ENCODE measurements at places on chromosomes 16 and 17. TPM values are rescaled to one million over a fixed set of nuclear protein-coding genes. Genes with fewer than 3 reads are reported as not detected.
A peak's percentile ranks its signal among the peaks of the same experiment; 100 is the strongest.

DNA sequence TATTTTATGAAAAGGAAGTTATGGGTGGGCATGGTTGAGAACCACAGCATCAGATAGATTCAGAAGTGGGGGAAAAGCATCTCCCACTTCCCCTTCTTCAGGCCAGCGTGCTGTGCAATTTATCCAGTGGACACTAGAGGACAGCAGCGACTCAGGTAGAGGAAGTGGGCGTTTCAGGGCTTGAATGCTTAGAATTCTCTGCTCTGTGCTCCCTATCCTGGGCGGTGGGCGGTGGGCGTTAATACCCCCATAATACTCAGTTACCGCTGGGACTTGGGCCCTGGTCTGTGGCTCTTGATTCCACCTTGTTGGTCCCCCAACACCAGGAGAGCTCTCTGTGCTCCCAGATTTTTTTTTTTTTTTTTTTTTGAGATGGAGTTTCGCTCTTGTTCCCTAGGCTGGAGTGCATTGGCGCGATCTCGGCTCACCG is 3.7 kb upstream of the LYZL6 start:
- DNase-seq: no peak

DNA sequence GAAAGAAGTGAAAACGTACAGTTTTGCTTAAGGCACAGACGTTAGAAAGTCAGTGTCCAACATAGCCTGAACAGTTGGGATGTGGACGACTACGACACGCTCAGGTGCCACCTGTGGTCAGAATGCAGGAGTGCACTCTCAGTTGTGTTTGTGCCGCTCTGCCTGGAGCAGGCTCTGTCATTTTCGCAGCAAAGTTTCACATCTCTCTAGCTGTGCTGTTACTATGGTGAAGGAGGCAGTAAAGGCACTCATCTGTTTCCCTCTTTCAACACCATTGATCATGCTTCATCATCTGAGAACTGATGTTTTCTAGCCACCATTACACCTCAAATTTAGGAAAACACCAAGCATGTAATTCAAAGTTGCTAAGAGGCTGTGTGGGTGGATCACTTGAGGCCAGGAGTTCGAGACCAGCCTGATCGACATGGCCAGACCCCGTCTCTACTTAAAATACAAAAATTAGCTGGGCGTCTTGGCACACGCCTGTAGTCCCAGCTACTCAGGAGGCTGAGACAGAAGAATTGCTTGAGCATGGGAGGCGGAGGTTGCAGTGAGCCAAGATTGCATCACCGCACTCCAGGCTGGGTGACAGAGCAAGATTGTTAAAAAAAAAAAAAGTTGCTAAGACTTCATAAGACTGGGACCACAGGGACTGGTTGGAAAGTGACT is 44.9 kb upstream of the DNAJA2 start:
- DNase-seq: no peak

DNA sequence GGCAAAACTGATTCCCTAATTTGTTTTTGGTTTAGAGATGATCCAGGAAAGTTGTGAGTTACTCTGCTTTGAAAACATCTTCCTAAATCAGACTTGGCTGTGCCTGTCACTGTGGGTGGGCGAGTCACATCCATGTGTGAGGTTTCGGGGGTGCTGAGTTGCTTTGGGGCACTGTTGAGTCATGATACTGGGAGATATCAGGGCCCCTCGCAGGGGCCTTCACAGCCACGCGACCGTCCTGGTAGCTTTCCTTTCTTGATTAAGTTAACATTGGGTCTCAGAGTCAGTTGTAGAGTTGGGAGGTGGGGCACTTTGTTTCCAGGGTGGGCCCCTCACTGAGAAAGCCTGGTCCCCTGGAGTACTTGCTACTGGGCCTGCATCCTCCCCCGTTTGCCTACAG is 58.3 kb upstream of the LGALS9 start:
- DNase-seq: no peak

- DNase-seq: no peak
These were observed 105.1 kb downstream of the CHD9 start for GRCh38 chr16:53159781-53160436.

DNA sequence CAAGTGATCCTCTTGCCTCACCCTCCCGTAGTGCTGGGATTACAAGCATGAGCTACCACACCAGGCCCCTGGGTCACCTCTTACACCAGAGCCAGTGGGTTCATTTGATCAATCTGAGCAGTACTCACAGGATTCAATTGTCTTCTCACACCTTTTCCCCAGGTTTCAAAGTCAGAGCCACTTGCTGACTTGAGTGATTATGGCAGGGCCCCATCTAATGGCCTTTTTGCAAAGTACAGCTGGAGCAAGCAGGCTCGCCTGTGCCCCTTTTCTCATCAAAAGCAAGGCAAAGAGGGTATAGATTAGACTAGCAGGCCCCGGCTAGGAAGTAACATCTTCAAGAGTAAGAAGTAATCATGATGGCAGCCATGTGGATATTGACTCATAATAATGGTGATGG is 114.8 kb upstream of the NOL11 start:
- DNase-seq: no peak

- no peak for DNase-seq
These were observed 1.3 kb downstream of the CAVIN1 start for GRCh38 chr17:42421507-42422338.

GRCh38 chr17:35255316-35255715 is 12.4 kb downstream of the SLFN5 start:
- DNase-seq: no peak

GRCh38 chr17:7705269-7706255 is 560 bp downstream of the EFNB3 start:
- DNase-seq: no peak

- no peak for DNase-seq
These were observed 142.8 kb downstream of the WWOX start for GRCh38 chr16:78242239-78242630.

DNA sequence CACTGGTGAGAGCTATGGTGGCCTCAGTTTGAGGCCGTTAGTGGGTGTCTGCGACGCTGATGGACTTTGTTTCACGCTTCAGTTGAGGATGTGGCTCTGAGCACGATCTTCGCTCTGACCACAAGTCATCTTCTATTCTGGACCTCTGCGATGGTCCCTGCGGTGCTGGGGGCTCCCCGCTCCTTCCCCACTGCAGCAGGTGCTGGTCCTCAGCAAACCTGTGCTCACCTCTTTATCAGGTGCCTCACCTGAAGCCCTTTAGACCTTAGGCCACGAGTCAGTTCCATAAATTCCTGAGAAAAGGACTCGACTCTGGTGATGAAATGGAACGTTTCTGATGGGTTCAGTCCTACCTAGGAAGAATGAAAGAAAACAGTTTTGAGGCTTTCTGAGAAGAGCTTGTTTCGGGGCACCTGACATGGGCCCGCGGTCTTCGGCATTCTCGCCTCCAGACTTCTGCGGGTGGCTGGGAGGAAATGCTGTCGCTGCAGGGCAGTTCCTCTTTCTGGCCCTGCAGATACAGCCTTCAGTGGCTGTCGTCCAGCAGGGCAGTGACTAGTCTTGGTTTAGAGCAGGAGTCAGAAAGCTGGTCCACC is 4.7 kb downstream of the KCTD5 start:
- DNase-seq: no peak

DNA sequence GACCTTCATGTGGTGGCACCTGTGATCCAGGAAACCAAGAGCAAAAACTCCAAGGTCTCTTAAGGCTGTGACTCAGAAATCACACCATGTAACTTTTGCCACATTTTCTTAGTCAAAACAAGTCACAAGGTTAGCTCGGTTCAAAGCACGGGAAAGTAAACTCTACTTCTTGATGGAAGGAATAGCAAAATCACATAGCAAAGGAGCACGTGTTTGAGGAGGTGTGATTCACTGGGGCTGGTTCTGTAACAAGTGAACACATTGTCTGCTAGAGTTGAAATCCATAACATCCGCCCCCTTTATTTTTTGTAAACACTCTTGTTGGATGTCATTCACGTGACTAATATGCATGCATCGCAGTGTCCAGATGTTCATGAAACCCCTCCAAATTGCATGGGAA is 415.0 kb upstream of the MAF start:
- no peak for DNase-seq

DNA sequence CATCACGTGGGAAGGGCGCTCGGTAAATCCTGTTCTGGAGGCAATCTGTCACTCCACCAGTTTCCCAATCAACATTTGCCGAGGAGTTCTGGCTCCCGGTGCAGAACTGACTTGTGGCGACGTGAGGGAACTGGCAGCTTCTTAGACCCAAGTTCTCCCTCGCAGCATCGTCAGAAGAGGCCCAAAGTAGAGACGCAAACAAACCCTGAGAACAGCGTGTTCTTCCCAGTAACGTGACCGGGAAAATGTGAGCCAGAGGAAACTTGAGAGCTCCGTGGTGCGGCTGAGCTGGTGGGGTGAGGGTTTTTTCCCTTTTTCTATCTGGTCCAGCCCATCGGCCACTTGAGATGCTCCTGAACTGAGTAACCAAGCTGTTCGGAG is 158.9 kb upstream of the CACNG5 start:
- DNase-seq: no peak

DNA sequence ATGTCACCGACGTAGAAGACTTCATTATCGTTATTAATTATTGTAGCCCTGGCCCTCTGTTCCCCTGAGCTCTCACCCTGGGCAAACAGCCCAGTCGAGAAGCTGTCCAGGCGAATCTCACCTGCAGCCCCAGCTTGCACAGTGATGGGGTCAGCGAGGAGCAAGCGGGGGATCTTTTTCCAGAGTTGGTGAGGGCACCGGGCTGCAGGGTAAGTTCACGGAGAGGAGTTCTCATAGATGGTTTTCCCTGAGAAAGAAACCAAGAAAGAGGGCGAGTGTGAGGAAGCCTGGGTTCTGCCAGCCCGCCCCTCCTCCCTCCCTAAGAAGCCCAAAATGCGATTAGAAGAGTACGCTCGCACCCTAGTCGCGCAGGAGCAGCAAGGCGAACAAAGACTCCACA is 436 bp downstream of the SPAG5 start:
- no peak for DNase-seq

GRCh38 chr16:72182976-72183375 is 11.0 kb upstream of the PMFBP1 start:
- no peak for DNase-seq

DNA sequence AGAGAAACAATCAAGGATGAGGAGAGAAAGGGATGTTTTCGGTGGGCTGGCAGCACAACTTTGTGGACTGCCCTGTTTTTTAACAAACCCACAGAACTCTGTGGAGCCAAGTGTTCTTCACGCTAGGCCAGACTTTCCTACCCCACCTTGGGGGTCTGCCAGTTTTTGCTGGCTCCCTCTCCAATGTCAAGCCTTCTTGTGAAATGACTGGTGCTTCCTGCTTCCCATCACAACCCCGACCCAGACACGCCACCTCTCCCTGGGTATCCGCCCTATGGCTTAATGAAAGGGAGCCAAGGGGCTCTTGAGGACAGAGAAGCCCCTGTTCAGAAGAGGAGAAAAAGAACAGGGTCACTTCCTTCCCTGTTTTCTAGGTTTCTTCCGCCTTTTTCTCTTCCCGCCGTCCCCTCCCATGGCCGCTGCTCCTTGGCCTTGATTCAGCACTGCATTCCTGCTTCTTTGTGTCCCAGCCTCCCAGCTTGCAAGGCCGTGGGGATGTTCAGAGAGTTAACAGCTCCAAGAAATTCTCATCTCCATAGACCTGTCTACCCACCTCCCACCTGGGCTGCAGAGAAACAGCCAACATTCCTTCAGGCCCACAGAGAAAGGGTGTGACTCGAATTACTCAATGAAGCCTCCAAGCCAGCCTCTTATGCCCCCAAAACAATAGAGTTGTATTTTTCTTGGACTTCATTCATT is 16.5 kb upstream of the SOX9 start:
- peak; percentile 83 for DNase-seq

GRCh38 chr17:81650951-81651350 is 5.4 kb downstream of the PDE6G start:
- no peak for DNase-seq

DNA sequence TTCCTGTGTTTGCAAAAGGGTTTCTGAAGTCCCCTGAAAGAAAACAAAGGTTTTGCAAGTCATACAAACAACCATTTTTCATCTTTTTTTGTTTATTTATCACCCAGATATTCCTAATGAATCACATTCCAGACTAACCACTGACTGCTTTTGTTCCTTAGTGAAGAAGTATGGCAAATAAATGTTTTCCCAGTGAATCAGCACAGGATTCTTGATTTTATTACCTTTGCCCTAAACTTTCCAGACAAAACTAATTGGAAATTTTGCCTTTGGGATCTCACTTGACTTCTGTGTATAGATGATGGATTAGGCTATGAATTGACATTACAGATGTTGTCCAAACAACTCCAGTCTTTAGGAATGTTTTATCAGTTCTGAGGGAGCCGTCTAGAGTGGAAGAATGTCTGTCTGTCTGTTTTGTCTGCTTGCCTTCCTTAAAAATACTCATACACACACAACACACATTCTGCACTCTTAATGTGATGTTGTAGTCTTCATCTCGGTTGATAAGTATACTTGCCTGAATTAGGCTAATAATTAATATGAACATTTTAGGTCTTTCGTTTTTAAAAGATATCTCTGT is 48.9 kb downstream of the VMP1 start:
- DNase-seq: no peak

- no peak for DNase-seq
These were observed 55.4 kb downstream of the JPH3 start for GRCh38 chr16:87657621-87658192.

DNA sequence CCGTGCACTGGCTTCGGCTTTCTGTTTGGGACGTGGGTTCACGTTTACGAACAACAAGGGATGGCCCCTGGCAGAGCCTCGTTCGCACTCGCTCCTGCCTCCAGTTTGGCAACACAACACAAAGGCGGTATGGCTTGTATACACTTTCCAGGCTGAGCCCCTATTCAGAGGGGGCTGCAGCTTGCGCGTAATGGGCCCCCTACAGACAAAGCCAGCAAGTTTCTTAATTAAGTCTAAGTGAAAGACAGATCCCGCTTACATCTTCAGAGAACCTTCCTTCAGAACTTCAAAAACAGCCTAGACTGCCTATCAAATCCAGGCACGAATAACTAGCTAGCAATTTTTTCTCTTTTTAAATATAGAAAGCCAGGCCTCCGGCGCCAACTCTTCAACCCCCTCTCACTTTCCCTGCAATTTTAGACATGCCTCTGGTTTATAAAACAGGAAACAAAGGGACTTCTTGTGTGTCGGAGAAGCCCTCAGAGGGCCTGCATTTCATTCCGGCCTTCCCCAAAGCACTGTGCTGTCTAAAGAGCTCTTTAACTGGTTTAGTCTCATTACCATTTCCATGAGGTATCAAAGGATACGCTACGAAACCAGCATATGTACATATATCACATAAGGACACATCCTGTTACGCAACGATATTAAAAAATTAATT is 244.9 kb downstream of the STX8 start:
- DNase-seq: no peak

GRCh38 chr16:3503523-3503922 is 2.7 kb downstream of the CLUAP1 start:
- no peak for DNase-seq

Gene GDE1
- total RNA-seq: 68.7 TPM

Gene CFAP97D1
- not detected for total RNA-seq

Gene STH
- not detected for total RNA-seq

Gene MYH2
- total RNA-seq: not detected

Gene MT1A
- total RNA-seq: 30.0 TPM

Gene SOCS1
- total RNA-seq: 4.7 TPM

Gene DCAKD
- 46.1 TPM for total RNA-seq

Gene MYH11
- 60.8 TPM for total RNA-seq

Gene ENDOV
- 4.9 TPM for total RNA-seq

Gene GRIN2C
- total RNA-seq: 27.6 TPM

Gene TVP23C
- total RNA-seq: 5.3 TPM

Gene ASPHD1
- total RNA-seq: 1.5 TPM

Gene TMEM114
- total RNA-seq: not detected

Gene WDR45B
- total RNA-seq: 41.2 TPM
